NCI-H146 (cell line): ENCODE measurements at places on chromosomes 12 and 14.
A peak's percentile ranks its signal among the peaks of the same experiment; 100 is the strongest.

- DNase-seq: peak; percentile 46
Observed at GRCh38 chr12:45216983-45217485, 1.1 kb downstream of the ANO6 start.

GRCh38 chr14:67916430-67916829 lies 96.9 kb downstream of the RAD51B start:
- no peak for DNase-seq

GRCh38 chr12:52993558-52993869 lies 12.7 kb upstream of the EIF4B start:
- no peak for DNase-seq

- DNase-seq: no peak
Observed at GRCh38 chr12:65834146-65834935, 10.1 kb downstream of the HMGA2 start.

DNA sequence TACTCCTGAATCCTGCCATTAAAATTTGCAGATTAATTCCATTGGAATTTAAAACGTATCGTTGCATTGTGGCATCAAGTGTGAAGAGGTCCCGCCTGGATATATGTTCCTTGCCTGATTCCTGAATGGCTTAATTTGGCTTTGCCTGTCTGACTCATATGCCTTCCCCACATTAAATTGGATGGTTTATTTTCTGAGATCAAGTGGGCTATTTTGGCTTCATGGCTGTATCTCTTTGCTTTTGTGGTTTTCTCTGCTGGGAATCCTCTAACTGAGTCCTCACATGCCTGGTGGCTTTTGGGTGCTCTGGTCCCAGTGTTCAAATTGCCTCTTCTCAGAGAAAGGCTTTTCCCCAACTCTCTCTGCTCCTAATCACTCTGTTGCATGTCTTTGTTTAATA lies 127.9 kb upstream of the DYRK2 start:
- DNase-seq: no peak

DNA sequence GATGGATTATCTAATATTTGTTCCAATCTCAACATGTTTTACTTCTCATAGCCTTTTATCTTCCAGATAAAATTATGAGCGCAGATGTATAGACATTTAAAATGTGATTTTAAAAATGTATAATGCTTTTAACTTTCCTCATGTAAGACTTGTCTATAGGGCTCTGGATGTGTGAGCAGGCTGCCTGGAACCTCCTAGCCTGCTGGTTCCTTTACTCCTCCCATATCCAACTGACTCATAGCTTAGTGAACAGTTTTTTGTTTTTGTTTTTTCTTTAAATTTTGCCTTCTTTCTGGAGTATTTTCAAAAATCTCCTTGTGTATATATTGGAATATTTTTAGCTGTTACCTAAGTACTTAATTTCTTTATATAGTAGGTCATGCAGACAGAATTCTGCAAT lies 115.4 kb downstream of the PDE3A start:
- no peak for DNase-seq

DNA sequence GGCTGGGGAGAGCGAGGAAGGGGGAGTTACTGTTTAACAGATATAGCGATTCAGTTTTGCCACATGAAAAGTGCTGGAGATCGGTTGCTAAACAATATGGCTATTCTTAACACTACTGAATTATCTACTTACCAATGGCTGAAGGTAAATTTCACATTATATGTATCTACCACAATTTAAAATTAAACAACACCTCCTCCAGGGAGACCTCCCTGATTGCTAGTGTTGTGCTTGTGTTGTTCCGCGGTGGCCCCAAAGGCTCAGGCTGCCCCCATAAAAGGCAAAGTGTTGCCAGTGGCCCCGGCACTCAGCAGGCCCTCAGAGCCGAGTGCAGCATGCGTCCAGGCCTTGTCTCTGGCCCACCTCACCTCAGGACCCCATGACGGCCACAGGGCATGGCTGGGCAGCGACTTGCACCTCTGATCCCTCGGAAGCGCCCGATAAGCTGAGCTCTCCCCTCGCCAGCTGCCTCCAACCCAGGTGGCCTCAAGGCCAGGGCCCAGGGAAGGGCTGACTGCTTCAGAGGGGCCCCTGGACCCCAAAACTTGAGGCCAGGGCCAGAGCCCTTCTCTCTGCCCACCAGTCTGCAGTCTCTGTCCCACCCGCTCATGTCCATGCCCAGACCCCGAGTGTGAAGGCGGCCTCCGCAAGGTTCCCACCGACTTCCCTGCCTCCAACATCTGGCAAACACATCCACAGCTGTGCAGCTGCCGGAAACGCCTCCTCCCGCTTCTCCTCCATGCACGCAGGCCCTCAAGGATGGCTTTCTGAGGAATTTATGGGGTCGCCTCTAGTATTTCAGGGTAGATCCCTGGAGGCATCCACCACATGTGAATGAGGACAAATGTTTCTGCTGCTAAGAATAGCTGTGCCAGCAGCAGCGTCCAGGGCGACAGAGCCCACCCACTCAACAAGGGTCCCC lies 60.0 kb downstream of the NCOR2 start:
- no peak for DNase-seq

DNA sequence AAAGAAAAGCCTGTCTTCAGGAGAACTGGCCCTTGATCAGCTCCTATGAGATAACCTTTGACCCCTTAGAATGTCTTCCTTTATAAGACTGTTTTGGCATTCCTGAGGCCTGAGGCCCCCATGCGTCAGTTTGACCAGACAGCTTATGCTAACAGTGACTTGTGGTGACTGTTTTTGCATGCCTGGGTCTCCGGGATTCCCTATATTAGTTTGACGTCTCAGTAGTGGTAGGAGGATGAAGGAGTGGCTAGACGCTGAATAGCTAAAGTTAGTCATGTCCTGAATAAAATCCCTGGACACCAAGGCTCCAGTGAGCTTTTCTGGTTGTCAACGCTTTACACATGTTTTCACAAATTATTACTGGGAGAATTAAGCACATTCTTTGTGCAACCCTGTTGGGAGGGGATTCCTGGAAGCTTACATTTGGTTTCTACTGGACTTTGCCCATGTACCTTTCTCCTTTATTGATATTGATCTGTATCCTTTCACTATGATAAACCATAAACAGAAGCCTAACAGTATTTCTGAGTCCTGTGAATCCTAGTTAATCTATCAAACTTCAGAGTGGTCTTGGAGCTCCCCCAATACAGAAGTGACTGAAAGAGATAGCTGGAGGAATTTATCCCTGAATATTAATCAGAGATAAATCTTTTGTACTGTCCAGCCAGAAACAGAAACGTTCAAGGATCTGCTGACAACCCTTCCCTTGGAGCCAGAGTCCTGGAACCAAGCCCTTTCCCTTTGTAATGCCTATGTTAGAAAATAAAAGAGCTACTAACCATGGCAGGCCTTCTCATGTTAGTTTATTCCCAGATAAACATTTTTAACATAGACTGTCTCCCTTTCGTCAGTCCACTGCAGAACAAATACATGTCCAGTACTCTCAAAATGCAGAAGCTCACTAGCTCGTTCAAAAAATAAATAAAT lies 479.2 kb downstream of the RPS29 start:
- no peak for DNase-seq

DNA sequence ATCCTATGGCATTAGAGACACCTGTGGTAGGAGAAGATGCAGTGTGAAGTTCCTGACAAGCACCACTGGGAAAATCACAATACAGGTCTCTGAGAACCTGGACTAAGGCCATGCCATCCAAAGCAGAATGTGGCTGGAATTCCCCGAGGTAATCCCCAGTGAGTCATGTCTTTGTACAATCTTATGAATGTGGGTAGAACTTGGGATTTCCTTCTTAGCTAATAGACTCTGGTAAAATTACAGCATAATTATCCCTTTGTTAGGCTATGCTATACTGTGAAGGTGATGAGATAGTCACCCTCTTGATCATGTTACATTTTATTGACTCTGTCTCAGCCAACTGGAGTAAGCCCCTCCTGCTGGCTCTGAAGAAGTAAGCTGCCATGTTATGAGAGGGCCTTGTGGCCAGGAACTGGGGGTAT lies 224.3 kb upstream of the DCN start:
- DNase-seq: peak; percentile 54

DNA sequence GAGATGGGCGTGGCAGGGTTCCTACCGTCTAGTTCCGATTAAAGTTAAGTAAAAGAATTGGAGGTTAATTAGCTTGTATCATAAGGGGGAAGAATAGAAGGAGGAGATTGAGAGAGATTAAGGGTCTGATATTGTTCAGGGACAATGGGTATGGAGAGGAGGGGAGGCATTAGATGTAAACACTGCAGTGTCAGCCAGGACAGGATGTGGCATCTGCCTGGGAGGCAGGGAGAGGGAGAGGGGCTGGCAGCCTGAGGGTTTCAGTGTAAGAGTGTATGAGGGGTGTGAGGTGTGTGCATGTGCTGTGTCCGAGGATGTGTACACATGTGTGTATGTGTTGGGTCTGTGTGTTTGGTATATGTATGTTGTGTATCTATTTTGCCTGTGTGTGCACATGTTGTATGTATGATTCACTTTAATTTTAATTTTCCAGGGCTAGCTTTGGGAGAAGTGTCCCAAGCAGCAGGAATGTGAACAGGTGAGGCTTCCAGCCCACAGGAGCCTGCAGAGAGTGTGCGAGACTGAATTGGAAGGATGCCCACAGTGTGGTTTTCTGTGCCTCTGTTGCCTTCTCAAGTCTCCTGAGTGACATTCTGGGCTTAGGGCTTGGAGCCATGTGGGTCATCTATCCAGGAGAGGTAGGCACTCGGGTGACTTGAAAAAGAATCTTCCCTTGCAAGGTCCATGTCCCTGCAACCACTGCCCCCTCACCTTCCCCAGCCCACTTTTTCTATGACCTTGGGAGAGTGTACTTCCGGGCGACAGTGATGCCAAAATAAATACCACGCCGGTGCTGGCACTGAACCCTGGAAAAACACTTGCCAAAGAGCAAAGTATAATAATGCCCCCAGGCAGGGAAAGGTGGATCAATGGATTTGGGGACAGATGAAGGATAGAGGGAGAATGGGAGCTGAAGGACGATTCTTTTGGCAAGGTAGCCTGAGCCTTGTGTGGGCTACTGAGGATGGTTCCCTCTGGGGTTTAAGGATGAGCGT lies 36.8 kb upstream of the DCD start:
- DNase-seq: no peak

DNA sequence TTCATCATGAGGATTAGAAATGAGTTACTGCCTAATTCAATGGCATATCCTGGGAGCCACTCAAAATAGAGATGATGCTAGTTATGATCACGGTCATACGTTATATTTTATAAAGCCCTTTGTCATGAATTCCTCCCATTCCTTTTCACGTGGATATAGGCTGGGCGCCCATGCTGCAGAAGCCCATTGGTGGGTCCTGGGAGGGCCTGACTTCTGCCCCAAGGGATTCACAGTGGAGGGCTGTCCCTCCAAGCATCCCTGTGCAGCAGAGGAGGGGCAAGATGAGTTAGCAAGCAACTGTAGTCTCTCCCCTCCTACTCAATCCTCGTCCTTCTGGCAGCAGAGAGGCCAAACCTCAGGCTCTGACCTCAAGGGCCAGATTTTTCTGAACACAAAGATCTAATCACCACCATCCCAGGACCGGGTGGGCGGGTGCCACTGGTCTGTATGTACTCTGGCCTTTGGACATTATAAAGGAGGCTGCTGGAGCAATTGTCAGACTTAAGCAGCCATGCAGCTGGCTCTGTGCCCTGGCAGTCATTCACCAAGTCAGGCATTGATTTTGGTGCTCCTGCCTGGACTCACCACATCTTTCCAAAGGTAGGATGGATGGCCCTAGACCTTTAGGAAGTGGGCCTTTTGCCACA lies 8.6 kb downstream of the GLTP start:
- DNase-seq: no peak

DNA sequence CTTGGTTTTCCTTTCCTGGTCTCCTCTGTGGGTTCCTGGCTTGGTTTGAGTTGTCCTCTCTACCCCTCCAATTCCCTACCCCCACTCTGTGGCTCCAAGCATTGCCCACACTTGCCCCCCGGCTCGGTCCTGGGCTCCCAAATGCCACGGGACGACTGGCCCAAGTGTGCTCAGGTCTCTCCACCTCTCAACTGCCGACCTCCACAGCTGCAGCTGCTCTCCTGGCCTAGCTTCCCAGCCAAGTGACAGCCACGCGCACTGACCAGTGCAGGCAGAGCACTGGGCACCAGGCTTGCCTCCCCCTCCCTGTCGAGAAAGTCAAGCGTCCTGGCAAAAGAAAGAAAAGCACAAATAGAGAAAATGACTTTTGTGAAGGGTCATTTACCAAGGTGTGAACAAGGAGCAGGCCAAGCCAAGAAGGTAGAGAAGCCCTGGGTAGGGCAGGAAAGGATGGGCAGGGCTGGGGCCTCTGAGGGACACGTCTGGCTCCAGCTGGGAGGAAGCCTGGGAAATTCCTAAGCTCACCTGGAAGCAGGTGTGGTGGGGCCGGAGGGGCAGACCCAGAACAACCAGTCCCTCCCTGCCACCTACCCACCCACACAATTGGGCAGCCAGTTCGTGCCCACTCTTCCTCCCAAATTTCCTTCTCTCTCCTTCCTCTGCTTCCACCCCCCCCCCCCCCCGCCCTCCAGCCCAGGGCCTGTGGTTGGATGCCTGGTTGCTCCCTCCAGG lies 1.8 kb upstream of the CEP170B start:
- no peak for DNase-seq

DNA sequence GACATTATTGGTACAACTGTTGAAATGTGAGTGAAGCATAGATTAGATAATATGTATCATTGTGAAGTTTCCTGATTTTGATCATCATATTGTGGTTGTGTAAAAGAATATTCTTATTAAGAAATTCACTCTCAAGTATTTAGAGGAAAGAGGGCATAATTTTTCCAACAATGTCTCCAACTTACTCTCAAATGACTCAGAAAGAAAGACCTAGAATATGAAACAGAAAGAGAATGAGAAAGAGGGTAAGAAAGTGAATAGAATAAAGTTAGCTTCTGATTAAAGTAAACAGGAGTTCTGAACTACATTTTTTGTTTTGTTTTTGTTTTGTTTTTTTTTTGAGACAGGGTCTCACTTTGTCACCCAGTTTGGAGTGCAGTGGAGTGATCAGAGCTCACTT lies 123.0 kb downstream of the CPNE8 start:
- no peak for DNase-seq

DNA sequence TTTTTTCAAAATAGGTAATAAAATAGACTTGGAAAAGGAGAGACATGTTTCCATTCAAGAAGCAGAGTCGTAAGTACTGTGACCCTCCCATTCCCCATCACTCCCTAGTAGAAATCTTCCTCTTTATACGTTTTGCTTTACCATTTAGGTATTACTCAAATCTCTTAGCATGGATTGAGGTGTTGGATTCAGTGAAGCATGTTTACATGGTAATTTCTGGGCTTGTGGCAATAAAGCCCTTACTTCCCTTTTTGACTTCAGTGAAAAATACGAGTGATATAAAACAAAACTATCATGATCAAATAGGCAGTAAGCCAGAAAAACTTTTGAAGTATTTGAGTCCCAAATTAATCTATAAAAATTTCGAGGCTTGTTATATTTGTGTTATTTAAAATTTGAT lies 27.4 kb downstream of the RAB21 start:
- DNase-seq: no peak

DNA sequence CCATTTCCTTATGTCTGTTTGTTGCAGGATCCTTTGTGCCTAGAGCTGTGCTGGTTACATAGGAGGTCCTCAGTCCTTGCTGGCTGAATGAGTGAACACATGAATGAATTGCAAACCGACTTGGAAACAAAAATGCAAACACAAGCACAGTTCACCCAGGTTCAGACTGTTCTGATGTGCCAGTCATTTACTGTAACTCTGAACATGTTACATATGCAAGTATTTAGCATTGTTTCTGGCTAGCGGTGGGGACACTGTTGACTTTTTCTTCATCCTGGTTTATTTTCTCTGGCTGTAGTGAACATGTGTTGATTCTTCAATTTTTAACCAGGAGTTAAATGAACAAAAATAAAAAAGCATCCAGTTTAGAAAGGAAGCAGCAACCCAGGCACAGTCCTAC lies 33.4 kb downstream of the TSPAN9 start:
- no peak for DNase-seq

GRCh38 chr14:54760866-54761575 lies 141.6 kb downstream of the GCH1 start:
- no peak for DNase-seq
